ENCODE measurements at places on chromosomes 6 and 20.

DNA sequence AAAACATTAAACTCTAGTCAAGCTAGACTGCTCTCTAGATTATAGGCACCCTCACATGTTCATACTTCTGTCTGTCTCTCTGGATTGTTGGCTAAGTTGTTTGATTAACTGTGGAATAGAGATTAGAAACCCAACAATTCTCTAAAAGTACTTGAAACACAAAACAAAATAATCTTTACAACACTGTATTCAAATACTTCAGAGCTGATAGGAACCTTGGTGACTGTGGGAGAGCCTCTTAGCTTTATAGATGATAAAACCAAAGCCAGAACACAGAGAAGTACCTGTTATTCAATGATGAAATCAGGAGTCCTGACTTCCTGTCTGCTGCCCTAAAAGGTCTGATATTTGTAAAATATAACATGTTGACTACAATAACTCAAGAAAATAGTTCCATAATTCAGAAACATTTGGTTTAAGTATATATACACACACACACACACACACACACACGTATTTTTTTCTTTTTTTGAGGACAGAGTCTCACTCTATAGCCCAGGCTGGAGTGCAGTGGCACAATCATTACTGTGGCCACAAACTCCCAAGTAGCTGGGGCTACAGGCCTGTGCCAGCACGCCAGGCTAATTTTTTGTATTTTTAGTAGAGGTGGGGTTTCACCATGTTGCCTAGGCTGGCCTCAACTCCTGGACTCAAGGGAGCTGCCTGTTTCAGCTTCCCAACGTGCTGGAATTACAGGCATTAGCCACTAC, 222.0 kb downstream of the FUT9 start:
- DNase-seq: no peak

- DNase-seq: no peak
Observed at GRCh38 chr6:32427218-32427617, 12.5 kb upstream of the HLA-DRA start.

- DNase-seq: no peak
Observed at GRCh38 chr6:144782634-144783033, 497.5 kb downstream of the UTRN start.

DNA sequence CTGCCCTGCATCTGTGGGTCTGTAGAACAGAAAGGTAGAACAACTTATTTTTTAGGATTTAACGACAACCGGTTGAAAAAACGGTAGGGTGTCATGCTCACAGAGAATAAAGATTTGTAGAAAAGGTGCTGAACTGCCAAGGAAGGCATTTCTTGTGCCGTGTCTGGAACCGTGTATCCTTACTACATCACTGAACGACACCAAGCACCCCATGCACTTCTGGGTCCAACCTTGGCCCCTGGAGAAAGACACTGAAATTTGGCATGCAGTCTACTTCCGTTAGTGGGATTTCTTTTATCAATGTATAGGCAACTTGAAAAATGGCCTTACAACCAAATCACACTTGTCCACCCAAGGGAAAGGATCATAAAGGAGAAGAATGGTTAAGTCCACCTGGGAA, 145.5 kb downstream of the ZMYND8 start:
- DNase-seq: no peak

DNA sequence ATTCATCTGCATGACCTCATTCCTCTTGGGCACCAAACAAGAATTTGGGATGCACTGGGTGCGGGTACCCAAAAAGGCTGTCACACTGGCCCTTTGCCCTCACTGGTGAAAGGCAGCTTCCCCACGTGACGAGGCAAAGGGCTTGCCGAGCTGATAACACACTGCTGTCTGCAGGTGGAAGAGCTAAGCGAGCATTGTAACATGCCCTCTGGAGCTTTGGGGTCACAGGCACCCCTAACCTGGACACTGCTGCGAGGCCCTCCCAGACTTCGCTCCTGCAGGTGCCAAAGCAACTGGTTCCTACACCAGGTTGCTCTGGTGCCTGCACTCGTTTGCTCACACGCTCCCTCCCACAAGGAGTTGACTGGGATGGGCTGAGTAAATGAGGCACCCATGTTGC, 1595.7 kb downstream of the HACE1 start:
- no peak for DNase-seq

GRCh38 chr6:69098910-69099309, 463.8 kb downstream of the ADGRB3 start:
- DNase-seq: no peak

- no peak for DNase-seq
Observed at GRCh38 chr6:165660857-165661663, 2.0 kb downstream of the PDE10A start.

DNA sequence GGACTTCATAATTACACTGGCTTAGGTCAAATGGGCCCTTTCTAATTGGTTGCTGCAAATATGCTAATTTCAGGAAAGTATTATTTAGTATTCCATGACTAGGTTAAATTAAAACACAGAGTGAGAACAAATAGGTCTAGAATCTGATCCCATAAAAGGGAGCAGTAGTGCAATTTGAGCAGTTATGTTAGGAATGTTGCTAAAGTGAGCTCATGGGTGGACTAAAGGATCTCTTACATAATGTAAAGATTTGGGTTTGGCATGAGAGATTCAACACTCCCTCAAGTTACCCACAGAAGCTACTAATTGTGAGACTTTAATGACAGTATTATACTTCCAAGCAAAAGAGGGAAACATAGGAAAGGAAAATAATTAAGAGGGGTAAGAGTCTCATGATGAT, 109.1 kb downstream of the C6orf58 start:
- no peak for DNase-seq

DNA sequence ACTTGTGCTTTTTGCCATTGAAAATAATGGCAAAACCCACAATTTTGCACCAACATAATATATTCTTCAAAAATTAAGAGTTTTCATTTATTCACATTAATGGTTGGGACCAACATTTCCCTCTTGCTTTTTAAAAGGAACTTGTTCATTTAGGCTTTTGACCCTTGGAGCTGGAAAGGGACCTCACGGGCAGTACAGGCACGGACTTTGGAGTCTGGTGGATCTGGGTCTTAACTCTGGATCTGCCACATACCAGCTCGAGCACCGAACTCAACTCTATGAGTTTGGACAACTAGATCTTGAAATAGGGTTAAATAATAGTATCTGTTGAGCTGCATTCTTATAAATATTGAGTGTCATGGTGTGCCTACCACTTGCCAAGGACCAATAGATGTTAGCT, 37.2 kb downstream of the AFDN start:
- DNase-seq: no peak

DNA sequence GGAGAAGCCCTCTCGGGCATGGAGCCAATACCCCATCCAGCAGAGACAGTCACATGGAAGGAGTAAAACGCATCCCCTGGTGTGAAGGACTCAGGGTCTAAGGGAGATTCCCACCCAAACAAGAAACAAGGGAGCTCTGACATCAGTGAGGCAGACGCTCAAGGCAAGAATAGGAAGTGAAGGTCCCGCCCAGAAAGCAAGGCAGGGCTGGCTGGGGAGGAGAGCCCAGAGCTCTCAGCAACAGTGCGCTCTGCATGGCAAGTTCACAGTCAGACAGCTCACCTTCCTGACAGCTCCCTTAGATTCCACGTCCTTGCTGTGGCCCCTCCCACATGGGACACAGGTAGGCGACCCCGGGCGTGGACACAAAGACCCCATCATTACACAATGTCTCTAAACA, 85.6 kb downstream of the TTLL2 start:
- no peak for DNase-seq

GRCh38 chr20:49179368-49180277, 8.5 kb downstream of the STAU1 start:
- DNase-seq: no peak

- no peak for DNase-seq
Observed at GRCh38 chr6:98532004-98532403, 302.4 kb upstream of the POU3F2 start.

GRCh38 chr6:149484733-149485700, at the start of gene ZC3H12D:
Gene ZC3H12D, minus strand, starts transcription at chr6:149485014. Its CDS starts 10,471 bp downstream, at chr6:149474543.
- DNase-seq: no peak

DNA sequence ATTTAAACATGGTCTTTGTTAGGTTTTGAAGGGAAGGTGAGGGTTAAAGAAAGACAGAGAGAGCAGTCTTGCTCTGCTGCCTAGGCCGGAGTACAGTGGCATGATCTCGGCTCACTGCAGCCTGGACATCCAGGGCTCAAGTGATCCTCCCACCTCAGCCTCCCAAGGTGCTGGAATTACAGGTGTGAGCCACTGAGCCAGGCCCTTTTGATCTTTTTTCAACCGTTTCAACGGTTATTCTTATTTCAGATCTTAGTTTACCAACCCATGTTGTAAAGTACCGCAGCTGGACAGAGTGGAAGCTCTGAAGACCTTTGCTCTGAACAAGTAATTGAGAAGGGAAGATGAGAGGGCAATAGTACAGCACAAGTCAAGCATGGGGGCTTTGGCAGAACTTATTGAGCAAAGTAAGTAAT, 1.2 kb upstream of the SRPK1 start:
- DNase-seq: no peak

DNA sequence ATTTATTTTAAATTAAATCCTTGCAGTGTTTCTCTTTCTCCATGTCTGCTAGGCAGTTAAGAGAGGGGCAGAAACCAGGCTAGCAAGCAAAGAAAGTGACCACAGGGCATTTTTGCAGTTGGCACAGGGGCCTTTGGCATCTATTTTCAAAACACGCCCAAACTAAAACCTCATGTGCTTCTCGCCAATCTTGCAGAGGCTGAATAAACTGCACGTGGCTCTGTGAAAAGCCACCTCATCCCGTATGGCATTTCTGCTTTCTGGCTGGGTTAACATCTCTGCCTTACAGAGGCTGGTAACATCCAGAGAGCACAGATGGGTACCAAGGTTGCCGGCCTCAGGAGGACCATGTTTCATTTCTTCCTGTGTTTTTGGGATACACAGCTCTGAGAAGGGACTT, 54.6 kb downstream of the GJA10 start:
- no peak for DNase-seq

- DNase-seq: no peak
Observed at GRCh38 chr6:108760126-108761050, 87.8 kb upstream of the ARMC2 start.

DNA sequence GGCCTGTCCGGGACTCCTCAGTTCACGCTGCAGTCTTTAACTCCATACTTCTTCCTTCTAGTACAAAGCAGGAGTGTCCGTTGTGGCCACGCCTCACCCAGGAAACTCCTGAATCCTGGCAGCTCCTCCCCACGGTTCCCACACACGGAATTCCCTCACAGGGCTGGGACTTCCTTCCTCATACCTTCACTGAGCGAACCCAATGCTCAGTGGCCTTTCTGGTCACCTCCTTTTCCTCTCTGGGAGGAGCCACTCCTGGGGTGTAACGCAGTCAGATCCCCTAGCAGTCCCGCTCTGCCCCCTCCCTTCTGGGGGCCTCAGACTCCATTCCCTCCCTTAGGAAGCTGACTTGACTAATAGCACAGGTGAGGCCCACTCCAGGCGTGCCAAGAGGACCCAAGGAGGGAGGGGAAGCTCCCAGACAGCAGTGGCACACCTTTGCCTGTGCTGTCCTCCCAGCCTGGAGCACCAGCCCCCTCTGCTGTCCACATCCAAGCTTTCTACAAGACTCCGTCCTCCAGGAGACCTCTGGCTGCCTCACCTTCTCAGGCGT, at the start of gene SLC52A3:
Gene SLC52A3, minus strand, starts transcription at position 75 of the 553 bp plus-strand sequence. CDS start 2,726 bp downstream, outside the sequence.
- no peak for DNase-seq

- no peak for DNase-seq
Observed at GRCh38 chr20:38180781-38181180, 15.7 kb upstream of the TGM2 start.

DNA sequence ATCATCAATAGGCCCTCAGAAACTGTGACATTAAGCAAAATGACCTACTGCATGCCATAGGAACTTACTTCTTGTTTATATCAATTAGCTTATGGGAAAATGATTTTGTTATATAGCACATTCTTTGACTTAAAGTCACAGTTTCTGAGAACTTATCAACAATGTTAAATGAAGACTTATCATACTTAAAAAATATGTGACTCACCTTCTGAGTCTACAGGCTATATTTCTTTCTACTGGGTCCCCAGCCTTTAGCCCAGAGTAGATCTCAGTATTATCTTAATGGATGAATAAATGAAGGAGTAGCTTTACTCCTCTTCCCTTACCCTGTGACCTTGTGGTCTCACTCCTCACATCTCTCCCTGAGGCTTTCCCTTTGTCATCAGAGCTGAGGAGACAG, 180.2 kb downstream of the MAFB start:
- no peak for DNase-seq

GRCh38 chr6:14719270-14719669, 526.6 kb upstream of the JARID2 start:
- DNase-seq: no peak

GRCh38 chr6:1821164-1821512, 211.4 kb downstream of the FOXC1 start:
- DNase-seq: no peak
